ENCODE measurements at places on chromosomes 3 and 15.

DNA sequence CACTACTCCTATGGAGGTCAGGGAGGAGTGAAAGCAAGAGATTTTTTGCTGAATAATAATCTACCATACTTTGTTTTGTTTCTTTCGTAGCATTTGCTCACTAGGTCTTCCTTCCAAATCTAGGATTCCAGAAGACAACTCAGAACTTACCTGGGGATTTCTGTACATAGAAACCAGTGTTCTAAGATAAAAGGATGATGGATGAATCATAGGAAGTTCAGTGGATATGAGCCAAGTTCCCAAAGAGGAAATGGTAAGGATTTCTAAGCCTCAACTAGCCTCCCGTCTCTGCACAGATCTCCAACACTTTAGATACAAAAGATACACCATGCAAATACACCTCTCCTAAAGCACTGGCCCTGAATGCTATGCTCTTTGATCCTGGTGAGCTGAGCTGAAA lies 283.9 kb downstream of the TAFA4 start:
- DNase-seq = no peak

DNA sequence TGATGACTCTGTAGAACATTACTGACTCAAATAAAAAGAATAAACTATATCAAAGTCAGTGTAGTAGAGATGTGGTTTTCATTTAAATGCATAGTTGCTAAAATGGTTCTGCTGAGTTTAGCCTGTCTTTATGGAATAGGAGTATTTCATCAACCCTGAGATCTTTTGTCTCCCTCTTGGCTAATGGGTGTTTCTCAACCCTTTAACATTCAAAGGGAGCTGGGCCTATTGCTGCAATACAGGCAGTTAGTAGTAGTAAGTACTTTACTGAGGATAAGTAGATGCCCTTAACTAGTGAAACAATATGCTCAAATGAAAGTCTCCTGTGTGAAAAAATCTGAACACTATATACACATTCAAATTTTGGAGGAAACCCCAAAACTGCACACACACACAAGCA lies 184.7 kb upstream of the TTC14 start:
- DNase-seq = no peak

GRCh38 chr3:25151281-25151902 lies 276.7 kb upstream of the RARB start:
- DNase-seq = no peak

DNA sequence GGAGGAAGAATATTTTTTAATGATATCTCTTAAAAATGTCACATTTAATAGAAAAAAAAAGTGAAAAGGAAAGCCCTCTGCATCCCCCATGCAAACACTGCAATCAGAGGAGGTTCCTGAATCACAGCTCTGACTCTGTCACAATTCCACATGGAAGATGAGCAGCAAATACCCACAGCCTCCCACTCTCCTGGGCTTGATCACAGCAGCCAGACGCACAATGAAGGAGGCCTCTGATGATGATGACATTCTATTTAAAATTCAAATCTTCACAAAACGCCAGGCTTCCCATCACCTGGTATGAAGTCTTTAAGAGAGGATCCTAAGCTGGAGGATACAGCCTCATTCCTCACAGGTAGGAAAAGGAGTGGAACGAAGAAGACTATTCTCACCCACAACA lies 9.1 kb upstream of the DIS3L start:
- DNase-seq = no peak

- DNase-seq = peak; percentile 49
Measured at GRCh38 chr3:57596495-57597126, 533 bp downstream of the ARF4 start.

DNA sequence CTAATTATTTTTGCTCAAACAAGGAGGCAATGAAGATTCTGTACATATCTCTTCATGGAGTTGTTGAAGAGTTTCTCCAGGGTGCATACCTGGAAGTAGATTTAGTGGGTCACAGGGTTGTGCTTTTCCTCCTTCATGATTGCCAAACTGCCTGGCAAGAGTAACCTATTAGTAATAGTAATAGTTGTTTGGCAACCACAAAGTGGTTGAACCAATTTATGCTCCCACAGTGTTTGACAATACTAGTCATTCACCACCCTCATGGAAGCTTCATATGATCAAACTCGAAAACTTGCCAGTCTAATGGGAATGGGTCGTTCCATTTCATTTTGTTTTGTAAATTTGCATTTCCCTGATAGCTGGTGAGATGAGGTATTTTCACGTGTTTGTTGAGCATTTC lies 57.8 kb downstream of the TLE3 start:
- DNase-seq = no peak

DNA sequence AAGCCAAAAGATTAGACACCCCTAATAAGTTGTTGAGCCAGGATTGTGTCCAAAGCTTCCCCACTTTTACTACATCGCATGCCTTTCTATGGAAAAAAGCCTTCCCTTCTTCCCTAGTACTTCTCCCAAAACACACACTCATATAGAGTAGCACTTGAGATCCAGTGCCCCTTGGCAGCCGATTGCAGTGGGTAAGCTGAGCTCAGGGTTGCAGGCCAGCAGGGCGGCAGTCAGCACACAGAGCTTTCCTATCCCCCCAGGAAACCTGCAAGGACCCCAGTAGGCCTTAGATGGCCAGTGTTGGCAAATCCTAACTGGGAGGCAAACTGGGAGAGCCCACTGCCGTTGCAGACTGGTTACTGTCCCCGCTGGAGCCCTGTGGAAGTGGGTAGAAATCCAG lies 75.7 kb upstream of the C15orf39 start:
- DNase-seq = no peak

GRCh38 chr3:173865900-173866498 lies 468.5 kb downstream of the NLGN1 start:
- no peak for DNase-seq

DNA sequence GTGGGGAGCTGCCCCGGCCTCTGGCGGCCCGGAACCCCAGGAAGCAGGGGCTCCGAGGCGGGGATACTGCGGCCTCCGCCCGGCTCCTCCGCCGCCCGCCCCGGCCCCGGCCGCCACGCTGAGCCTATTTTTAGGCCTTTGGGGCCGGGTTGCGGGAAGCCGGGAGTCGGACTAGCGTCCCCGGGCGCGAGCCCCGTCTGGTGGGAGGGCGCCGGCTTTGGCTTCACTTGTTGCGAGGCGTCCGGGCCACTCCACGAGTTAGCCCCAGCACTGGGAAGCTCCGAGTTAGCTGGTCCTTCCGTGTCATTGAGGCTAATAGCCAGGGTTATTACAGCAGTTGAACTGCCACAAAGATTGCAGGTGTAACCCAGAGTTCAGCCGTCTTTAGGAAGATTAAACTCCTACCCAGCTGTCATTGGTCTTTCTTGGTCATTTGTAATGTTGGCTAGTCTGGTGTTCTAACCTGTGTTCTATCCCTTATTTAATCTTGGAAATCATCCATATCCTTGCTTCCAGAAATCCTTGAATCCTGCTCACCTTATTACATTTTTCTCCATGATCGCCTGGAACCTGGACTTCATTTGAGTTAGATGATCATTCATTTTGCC lies 791 bp downstream of the GYG1 start:
- DNase-seq = peak; percentile 23

DNA sequence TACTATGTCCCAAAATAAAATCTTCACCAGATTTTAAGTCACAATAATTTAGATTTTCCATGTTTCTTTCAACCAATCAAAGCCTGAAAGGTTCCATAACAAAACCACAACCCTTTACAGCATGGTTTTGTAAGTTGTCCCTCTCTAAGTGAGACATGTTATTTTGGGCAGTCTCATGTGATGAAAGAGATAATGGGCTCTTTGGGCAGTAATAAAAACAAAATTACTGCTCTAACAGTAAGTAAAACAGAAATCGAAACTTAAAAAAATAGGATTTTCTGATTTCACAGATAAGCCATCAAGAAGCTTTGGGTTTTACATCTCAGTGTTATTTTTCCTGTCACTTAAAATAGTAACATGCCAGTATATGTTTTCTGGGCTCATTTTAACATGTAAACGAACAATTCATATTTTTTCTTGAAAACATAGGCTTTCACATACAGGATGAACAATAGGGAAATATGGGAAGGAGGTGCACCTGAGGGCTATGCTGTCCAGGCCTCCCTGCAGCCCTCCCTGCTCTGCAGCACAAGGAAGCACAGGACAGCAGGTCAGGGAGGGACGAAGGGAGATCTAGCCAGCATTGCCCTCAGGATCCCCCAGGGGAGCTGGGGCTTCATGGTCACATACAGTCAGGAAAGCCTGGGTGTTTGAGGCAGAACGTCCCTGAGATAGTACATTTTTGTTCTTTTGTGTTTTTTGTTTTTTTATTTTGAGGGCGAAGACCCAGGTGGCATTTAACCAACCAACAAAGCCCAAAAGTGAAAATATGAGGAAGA lies 157.4 kb downstream of the SHOX2 start:
- no peak for DNase-seq

DNA sequence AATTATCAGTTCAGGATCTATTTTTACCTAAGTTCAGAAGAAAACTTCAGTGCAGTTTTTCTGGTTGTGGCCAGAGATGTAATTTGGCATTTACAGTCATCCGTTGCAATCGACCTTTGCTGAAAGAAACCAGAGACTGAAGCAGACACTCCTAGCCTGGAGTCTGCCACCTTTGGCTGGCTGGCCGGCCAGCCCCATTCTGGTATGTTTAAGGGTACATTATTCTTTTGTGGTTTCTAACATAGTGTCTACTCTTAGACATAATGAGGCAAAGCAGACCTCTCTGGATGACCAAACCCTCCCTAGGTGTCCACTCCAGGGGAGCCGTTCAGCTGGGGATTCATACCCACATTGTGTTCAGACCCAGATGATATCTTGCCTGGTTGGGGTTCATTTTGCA lies 275.9 kb upstream of the TPM1 start:
- no peak for DNase-seq

DNA sequence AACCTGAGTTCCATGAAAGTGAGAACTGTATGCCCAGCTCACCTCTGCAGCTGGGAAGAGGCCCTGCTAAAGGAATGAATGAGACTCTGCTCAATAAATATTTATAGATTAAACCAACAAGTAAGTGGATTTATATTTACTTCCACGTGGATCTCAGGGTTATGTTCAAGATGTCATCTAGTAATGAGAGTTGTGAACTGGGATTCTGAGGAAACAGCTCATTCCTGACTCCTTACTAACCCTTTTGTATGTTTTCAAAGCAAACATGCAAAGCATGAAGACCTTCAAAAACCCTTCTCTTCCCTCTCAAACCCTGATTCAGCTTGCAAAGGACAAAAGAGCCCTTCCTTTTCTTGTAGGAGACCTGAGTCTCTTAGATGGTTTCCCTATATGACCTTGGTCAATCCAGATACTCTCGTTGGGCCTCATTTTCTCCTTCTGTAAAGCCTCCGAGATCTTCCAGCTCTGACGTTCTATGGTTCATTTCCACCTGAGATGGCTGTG lies 53.4 kb downstream of the LSM3 start:
- no peak for DNase-seq

All from stimulated activated CD8-positive, alpha-beta memory T cell treated with anti-CD3 and anti-CD28 coated beads, Interleukin-2, amount 100 ng/mL, for 48 hours (primary cell).